ENCODE measurements at places on chromosomes 2 and 18.
A peak's percentile ranks its signal among the peaks of the same experiment; 100 is the strongest.

DNA sequence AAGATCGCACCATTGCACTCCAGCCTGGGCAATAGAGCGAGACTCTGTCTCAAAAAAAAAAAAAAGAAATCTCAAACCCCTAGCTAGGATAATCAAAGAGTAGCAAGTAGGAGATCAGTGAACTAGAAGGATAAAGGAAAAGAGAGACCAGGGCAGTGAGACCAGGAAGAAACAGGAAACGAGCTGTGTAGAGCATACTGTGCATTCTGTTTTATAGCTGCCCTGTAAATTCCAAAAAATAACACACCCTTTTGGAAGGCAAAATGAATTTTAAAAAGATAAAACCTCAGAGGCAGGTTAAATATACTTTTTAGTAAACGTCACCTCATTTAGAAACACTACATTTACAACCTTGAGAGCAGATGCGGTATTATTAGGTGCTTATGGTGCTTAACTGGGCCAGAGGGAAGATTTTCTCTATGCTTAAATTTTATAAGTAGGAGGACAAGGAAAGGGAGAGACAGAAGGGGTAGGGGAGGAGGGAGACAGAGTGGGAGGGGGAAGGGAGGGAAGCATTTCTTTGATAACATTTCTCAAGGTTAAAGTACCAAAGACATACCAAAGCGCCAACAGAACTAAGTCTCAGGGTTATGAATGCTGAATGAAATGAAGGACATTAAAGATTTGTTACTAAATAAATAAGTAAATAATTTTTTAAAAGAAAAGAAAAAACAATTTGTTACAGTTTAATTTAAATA, 30.1 kb downstream of the FEZ2 start:
- H3K4me1 ChIP-seq: no peaks in the 10 kb centered on the region
- H3K4me3 ChIP-seq: no peak overlapping the region
- DNase-seq: no peak
- peak overlapping the region; percentile 63 for H3K27ac ChIP-seq

GRCh38 chr2:24919506-24920097, 435 bp downstream of the ADCY3 start:
- H3K4me1 ChIP-seq: peaks cover 61% of the 10 kb centered on the region
- H3K4me3 ChIP-seq: peak overlapping the region; percentile 53
- H3K27ac ChIP-seq: peak overlapping the region; percentile 52
- H3K36me3 ChIP-seq: peaks cover 7% of the 10 kb centered on the region

- no peak overlapping the region for H3K4me3 ChIP-seq
- no peaks in the 10 kb centered on the region for H3K4me1 ChIP-seq
- no peak overlapping the region for H3K27ac ChIP-seq
- no peaks in the 10 kb centered on the region for H3K27me3 ChIP-seq
- H3K36me3 ChIP-seq: no peaks in the 10 kb centered on the region
- no peak for DNase-seq
These were observed 263.9 kb downstream of the FIGN start for GRCh38 chr2:163471947-163472346.

GRCh38 chr2:35343135-35343534, 1012.4 kb upstream of the CRIM1 start:
- H3K27ac ChIP-seq: no peak overlapping the region
- no peak for DNase-seq
- no peaks in the 10 kb centered on the region for H3K27me3 ChIP-seq
- H3K4me1 ChIP-seq: no peaks in the 10 kb centered on the region

DNA sequence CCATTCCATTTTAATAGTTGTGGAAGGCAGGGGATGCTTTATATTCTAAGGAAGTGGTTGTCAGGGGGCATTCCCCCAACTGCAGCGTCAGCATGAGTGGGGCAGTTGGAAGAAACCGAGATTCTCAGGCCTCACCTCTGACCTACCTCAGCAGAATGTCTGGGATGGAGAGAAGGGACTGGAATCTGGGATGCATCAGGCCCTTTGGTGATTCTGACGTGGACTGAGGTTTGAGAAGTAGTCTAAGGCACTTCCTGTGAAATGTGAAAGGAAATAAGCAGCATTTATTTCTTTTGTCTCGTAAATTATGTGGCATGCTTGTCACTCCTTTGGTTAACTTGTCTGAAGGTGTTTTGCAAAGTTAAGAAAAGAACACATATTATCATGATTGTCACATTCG, 540.7 kb upstream of the NETO1 start:
- no peaks in the 10 kb centered on the region for H3K27me3 ChIP-seq
- H3K27ac ChIP-seq: no peak overlapping the region
- no peak for DNase-seq
- H3K36me3 ChIP-seq: no peaks in the 10 kb centered on the region
- H3K4me3 ChIP-seq: no peak overlapping the region

DNA sequence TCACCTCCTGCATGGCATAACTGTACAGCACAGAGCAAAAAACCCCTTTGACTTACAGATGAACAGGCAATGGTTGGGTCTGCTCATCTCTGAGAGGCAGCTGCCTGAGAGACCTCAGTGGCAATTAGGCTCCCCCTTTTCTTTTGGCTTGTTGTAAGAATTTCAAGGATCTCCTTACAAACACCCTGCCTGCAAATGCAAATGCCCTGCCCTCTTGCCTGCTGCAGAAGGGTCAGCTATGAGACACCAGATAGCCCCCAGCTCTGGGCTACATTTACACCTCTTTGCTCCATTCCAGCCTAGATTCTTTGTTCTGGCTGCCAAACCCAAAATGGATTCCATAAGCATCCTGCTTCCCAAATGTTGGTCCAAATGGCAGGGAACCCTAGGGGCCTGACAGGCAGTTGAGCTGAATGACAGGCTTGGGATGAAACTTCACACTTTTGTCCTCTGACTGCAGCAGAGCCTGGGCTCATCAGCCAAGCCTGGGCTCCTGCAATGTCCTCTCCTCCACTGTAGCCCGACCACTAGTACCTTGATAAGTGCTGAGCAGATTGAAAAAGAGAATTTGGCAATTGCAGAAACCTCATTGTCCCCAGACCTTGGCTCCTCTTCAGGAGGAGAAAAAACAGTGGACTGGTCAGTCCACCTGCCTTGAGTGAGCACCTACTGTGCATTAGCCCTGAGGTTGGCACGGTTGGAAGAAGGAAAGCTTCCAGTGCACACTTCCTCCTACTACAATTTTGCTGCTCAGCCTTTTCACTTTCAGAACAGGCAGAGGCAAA, 678.3 kb downstream of the BCL11A start:
- H3K4me3 ChIP-seq: no peak overlapping the region
- no peaks in the 10 kb centered on the region for H3K27me3 ChIP-seq
- DNase-seq: no peak
- no peak overlapping the region for H3K27ac ChIP-seq

DNA sequence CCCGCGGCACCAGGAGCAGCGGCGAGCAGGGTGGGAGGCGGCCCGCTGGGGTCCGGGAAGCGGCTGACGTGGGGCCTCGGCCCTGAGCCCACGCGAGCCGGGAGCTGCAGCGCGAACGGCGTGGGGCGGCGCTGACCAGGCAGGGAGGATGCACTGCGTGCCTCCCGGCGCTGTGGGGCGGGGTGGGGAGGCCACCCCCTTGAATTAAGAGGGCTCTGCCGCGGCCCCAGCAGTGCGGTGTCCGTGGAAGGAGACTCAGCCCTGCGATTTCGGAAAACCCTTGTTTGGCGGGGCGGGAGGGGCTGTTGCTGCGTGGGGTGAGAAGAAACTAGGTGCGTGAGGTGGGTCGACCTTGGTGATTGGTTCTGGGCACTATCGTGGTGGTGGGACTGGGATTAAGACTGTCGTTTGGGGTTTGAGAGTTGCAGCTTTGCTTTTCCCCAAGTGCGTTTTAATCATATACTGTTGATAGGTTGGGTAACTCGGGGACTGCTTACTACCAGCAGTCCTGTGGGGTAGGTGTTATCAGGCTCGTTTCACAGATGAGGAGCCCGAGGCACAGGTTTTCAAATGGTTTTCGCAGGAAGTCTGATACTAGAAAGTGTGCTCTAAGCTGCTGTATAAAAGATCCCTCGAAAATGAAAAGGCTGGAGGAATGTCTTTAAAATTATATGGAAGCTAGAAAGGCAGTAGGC, 722 bp downstream of the ACSL3 start:
- no peaks in the 10 kb centered on the region for H3K27me3 ChIP-seq
- H3K27ac ChIP-seq: peak overlapping the region; percentile 93
- no peaks in the 10 kb centered on the region for H3K36me3 ChIP-seq
- DNase-seq: no peak
- peak overlapping the region; percentile 96 for H3K4me3 ChIP-seq

- H3K4me3 ChIP-seq: no peak overlapping the region
- H3K27me3 ChIP-seq: no peaks in the 10 kb centered on the region
- no peak overlapping the region for H3K27ac ChIP-seq
- no peaks in the 10 kb centered on the region for H3K4me1 ChIP-seq
- no peaks in the 10 kb centered on the region for H3K36me3 ChIP-seq
- no peak for DNase-seq
These were observed 3.7 kb upstream of the CEBPZOS start for GRCh38 chr2:37192551-37192950.

GRCh38 chr2:209368914-209369313, 54.9 kb upstream of the MAP2 start:
- H3K27me3 ChIP-seq: no peaks in the 10 kb centered on the region
- no peak for DNase-seq
- no peaks in the 10 kb centered on the region for H3K4me1 ChIP-seq
- H3K4me3 ChIP-seq: no peak overlapping the region
- no peaks in the 10 kb centered on the region for H3K36me3 ChIP-seq

- H3K27me3 ChIP-seq: no peaks in the 10 kb centered on the region
- no peaks in the 10 kb centered on the region for H3K4me1 ChIP-seq
- DNase-seq: no peak
- no peak overlapping the region for H3K4me3 ChIP-seq
- H3K36me3 ChIP-seq: no peaks in the 10 kb centered on the region
These were observed 80.5 kb downstream of the CERKL start for GRCh38 chr2:181576431-181576830.

DNA sequence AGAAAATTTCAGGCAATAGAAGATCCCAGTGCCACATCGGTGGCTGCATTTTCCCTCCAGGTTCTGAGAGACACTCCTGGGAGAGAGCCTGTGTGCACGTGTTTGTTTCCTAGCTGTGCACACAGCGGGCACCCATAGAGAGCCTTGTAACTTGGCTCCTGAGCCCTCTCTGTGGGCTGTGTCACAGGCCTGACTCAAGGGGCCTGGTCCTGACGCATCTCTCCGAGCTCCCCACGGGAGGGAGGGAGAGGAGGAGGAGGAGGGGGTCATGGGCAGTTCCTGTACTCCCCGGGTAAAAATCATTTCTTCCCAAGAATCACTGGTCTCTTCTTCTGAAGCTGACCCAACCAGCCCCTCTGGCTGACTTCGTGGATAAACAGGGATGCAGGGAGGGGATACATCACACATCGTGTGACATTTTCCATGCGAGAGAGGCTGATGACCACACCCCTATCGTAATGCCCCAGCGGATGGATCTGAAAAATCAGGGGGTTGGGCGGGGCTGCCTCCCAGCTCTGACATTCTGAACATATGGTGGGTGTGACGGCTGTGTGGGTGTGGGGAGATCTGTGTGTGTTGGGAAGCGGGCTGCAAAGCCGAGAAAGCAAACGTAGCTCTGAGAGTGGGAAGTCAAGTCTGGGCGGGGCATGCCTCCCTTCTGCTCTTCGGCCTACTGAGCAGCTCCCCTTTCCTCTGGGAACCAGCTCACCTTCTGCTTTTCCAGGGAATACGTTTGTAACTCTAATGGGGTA, 308.3 kb upstream of the HS6ST1 start:
- no peaks in the 10 kb centered on the region for H3K27me3 ChIP-seq
- no peaks in the 10 kb centered on the region for H3K4me1 ChIP-seq
- H3K27ac ChIP-seq: no peak overlapping the region
- H3K36me3 ChIP-seq: no peaks in the 10 kb centered on the region

Measured in esophagus squamous epithelium (tissue), 5 donors.